ENCODE measurements at places on chromosomes 12 and 14.
A peak's percentile ranks its signal among the peaks of the same experiment; 100 is the strongest.

DNA sequence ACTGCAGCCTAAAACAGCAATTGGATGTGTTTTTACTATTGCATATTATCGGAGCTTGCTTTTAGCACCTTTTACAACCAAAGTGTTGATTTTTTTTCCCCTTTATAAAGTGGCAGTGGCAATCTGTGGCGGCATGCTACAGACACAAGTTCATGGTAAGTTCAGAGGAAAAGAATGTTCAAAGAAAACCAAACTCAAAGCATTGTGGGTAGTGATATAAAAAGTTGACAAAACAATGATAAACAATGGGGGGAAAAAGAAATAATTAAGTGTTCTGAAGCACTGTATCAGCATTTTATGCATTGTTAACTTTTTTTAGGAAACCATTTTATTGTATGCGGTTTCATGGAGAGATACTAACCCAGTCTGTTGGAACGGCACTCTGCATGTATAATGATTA is 492.0 kb upstream of the SOX5 start:
- no peak for DNase-seq

GRCh38 chr12:18955594-18955993 is 173.9 kb upstream of the PLEKHA5 start:
- no peak for DNase-seq

GRCh38 chr12:48388938-48389337 is 38.2 kb upstream of the ZNF641 start:
- no peak for DNase-seq

- no peak for DNase-seq
These were observed 52.8 kb upstream of the EML1 start for GRCh38 chr14:99740411-99740810.

- DNase-seq: no peak
These were observed 127.7 kb upstream of the FOXN3 start for GRCh38 chr14:89544636-89545301.

DNA sequence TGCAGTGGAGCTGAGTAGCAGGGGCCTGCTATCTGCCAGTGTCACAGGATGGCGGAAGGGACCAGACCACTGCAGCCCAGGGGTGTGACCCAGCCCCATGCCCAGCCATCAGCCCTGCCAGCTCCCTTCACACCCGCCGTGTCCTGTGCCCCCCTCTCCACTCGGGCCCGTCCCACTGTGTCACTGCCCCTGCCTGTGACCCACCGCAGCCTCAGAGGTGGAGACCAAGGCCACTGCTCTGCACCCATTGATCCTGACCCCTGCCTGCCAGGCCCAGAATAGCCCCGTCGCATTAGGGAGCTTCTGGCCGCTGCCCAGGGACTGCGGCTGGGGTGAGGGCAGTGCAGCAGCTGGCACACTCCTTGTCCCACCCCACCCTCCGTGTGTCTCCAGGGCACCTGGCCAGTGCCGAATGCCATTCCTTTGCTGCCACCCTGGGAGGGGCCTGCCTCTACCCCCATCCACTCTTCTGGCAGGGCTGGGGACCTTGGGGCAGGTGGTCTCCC is 2.1 kb upstream of the CRIP2 start:
- DNase-seq: no peak

- DNase-seq: no peak
These were observed 290.2 kb upstream of the FLRT2 start for GRCh38 chr14:85239791-85240190.

GRCh38 chr14:70780396-70781075 is 28.8 kb downstream of the MAP3K9 start:
- DNase-seq: no peak

GRCh38 chr12:8590842-8591545 is 21.7 kb downstream of the AICDA start:
- no peak for DNase-seq

DNA sequence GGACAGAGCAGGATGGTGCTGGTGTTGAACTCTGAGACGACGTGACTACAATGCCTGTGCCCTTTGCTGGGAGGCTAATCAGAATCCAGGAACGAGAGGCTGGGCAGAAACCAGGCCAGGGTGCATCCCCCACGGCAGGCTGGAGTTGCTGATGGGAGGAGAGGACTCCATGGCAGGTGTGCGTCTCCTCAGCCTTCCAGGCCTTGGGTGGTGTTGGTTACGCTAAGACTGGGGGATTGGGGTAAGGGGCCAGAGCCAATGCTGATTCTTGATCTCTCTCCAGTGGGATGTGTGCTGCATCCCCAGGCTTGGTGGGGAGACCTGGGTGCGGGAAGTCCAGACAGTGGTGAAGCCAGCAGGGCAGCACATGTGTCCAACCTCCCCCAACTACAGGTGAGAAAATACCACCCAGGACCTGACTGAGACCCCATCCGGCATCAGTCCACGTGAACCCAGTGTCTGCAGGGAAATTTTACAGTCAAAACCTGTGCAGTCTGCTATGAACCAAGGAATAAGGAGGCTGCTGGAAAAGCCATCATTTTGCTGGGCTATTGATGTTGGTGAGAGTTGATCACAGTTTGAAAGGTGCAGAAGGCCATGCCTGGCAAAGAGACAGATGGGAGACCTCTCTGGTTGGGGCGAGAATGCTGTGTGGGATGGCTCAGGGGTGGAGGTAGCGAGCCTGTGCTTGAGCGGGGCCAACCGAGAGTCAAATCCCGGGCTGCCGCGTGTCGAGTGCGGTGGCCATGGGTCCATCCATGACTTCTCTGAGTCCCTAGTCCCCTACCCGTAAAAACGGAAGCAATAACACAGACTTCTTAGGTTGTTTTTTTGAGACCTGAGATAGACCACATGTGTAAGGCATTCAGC is 89.8 kb downstream of the NTF3 start:
- no peak for DNase-seq

GRCh38 chr14:20632831-20633691 is 8.4 kb downstream of the OR6S1 start:
- DNase-seq: peak; percentile 63

DNA sequence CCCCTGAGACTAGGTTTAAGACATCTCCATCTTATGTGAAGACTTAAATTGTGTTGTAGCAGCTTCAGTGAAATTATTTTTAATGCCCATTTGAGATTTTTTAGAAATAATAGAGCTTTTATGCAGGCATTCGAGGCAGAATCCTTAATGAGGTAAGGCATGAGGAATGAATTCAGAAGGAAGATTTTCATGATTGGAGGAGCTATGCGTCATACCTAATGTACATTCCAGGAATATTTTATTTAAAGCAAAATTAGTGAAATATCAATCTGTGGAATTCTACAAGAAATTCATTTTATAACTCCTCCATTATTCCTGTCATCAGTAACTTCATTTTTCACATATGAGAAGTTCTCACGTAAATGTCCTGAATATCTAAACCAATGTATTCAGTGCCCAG is 36.0 kb upstream of the GARIN6 start:
- no peak for DNase-seq

DNA sequence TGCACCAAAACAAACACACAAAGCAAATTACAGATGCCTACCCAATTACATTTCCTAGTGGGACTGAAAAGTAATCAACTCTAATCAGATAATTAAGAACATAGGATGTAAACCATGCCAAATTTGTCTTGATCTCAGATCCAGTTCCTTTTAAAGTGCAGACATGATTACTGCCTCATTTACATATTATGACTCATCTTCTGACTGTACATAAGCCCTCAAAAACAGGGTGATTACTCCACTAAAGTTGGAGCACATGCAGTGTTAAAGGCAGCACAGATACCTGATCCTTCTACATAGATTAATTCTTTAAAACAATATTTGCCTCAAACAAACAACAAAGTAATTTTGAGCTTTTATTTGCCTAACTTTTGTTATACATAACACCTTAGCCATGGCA is 337.2 kb downstream of the RPS29 start:
- no peak for DNase-seq

- no peak for DNase-seq
These were observed 472.1 kb downstream of the BCL11B start for GRCh38 chr14:98799891-98800290.

DNA sequence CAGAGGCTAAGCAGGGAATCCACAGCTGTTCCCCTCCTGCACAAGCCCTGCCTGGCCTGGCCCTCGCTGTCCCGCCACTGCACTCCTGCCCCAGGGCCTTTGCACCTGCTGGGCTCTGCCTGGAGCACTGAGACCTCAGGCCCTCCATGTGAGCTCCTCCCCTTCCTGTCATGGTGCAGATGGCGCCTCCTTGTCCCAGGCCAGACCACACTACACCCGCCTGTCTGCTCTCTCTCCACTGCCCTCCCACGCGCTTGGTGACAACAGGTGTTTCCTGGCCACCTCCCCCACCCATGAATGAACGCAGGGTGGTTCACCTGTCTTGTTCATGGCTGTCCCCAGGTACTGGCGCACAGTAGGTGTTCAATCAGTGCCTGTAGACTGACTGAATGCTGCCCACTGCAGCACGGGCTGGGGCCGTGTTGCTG is 82.9 kb downstream of the NCOR2 start:
- DNase-seq: no peak

DNA sequence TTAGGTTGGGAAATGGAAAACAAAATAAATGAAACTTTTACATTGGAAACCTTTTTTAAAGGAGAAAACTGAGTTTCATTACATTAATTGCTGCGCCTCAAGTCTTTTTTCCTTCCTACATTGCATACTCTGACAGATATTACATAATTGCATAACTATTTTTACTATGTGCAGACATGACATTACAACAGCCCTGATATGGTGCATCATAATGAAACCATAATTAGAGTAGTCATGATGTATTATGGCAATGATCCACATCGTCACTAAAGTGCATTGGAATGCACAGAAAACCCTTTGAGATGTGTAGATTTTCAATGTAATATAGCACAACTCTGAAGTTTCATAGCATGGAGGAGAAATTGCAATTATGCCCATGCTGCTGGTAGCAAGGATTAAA is 217.8 kb upstream of the NPAS3 start:
- no peak for DNase-seq

GRCh38 chr12:53058674-53059433 is 9.0 kb downstream of the TNS2 start:
- DNase-seq: no peak

DNA sequence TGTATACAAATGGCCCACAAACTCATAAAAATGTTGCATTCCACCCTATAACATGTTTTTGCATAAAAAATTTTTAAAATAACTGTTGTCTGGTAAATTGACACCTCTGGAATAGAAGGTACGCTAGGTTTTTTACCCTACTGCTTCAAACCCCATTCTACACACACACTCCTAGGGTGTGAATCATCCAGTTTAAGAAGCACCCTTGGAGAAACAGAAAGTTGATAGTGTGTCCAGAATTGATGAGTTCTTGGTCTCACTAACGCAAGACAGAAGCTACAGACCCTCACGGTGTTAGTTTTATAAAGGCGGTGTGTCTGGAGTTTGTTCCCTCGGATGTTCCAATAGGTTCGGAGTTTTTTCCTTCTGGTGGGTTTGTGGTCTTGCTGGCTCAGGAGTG is 158.5 kb downstream of the KLRB1 start:
- no peak for DNase-seq

- DNase-seq: no peak
These were observed 13.5 kb downstream of the PSMA3 start for GRCh38 chr14:58258156-58258555.

- no peak for DNase-seq
These were observed 60.9 kb upstream of the GPATCH2L start for GRCh38 chr14:76090616-76091391.

- DNase-seq: no peak
These were observed 834 bp downstream of the RASSF8 start for GRCh38 chr12:25959071-25959961.

DNA sequence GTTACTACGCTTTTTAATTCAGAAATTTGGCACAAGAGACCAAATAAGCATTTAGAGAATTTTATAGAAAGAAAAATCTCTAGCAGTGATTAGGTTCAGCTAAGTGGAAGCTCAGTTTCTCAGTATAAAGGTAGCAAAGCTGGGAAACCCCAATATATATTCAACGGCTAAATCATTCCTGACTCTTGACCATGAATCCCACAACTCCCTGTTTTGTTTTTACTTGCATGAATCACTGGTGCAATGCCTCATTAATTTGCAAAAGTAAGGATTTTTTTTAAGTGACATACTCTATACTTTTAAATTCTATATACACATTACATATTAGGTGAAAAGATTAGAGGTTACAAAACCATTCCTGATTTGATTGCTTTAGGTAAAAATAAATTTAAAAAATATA is 74.3 kb upstream of the PLEKHG7 start:
- DNase-seq: no peak

- DNase-seq: no peak
These were observed 1.3 kb upstream of the RNU6-7 start for GRCh38 chr14:32200368-32201192.

- DNase-seq: peak; percentile 49
These were observed 8.9 kb downstream of the GTF2A1 start for GRCh38 chr14:81211844-81212243.

DNA sequence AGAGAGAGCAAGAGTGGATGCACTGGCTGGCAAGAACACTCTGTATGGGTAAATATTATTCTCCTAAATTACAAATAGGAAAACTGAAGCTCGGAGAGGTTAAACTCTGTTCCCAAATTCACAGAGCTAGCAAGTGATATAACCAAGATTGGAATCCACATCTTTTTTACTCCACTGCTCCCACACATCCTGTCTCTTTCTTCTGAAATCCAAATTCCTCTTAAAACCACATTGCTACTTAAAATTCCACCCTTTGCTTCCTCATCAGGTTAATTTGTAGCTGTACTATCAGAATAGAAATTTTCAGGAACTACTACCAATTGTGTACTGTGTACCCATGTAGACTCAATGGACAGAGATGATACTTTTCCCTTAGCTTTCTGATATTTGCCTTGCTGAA is 74.4 kb downstream of the ARMH4 start:
- DNase-seq: no peak

GRCh38 chr14:94355191-94355794 is 32.2 kb upstream of the SERPINA6 start:
- peak; percentile 45 for DNase-seq

- DNase-seq: no peak
These were observed 501.6 kb downstream of the VRK1 start for GRCh38 chr14:97298736-97299135.

DNA sequence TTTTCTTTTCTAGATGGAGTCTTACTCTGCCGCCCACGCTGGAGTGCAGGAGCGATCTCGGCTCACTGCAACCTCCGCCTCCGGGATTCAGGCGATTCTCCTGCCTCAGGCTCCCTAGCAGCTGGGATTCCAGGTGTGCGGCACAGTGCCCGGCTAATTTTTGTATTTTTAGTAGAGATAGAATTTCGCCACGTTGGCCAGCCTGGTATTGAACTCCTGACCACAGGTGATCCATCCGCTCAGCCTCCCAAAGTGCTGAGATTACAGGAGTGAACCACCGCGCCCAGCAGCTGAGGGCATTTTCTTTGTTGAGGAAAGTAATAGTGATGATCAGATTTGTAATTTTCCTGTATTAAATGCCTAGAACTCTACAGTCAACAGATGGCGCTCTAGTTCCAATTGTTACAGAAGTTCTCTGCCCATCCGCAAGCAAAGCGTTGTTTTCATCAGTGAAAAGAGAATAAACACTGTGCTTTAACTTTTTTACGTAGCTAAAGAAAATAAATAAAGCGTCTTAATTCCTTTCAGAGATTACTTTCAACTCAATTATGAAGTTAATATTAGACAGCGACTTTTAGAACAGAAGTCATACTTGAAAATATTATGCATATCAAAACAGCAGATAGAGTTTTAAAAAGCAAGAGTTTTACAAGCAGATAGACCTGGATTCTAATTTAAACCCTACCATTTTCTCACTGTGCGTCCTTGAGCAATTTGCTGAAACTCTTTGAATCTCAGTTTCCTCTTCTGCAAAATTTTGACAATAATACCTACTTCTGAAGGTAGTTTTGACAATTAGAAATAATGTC is 335.1 kb downstream of the DUSP6 start:
- DNase-seq: peak; percentile 2
